ENCODE measurements at places on chromosomes 16 and 17.
A peak's percentile ranks its signal among the peaks of the same experiment; 100 is the strongest.

GRCh38 chr17:31416503-31416923 lies 25.0 kb downstream of the RAB11FIP4 start:
- DNase-seq = no peak

- no peak for DNase-seq
These were observed 765 bp downstream of the MYO18A start for GRCh38 chr17:29179232-29180033.

GRCh38 chr17:43983515-43984411 lies 20.7 kb upstream of the NAGS start:
- DNase-seq = no peak

DNA sequence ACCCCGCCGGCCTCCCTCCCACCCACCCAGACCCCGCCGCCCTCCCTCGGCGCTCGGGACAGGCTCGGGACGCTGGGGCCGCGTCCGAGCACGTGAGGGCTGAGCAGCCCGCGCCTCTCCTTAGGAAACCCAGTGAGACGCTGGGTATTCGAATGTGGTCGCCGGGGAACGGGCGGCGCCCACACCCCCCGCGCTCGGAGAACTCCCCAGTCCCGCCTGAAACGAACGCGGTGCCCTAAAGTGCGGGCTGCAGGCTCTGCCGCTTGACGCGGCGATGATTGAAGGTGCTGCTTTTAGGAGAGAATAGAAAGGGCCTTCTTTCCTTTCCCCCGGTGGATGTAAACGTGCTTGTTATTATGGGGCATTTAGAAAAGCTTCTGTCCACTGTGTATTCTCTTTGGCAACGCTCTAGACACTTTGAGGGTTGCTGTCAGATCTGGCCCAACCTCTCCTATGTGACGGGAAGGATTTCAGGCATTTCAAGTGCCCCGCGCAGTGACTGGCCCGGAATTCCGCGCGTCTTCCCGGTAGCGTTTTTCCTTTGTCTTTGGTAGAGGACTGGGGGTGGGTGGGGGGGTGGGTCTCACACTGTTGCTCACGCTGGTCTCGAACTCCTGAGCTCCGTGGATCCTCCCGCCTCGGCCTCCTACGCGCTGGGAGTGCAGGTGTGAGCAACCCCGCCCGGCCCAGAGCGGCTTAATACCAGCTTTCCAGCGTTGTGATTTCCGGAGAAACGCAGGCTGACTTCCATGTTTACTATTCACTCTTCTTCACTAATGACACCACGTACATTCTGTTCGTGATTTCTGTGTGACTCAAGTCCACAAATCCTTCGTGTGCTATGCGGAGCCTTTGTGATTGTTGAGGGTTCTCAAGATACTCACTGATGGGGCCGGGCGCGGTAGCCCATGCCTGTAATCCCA lies 21.8 kb upstream of the FOXK2 start:
- DNase-seq = no peak

- DNase-seq = peak; percentile 85
These were observed 874 bp downstream of the CMTM3 start for GRCh38 chr16:66605177-66605978.

DNA sequence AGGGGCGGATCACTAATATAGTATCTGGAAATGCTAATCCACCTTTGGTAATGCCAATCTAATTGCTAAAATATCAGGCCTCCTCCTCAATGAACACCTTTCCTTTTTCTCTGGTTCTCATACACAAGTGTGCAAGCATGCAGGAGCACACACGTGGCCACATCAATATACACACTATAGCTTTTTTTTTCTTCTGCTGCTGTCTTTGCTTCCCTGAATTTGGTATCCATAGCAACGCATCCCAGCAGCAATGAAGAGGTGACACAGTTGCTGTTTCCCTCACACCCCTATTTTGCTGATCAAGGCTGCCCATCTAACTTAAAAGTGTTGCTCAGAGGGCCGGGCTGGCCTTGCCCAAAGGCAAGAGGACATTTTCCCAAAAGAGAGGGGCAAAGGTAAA lies 15.4 kb downstream of the NOG start:
- DNase-seq = no peak

- no peak for DNase-seq
These were observed 6.4 kb downstream of the FBRS start for GRCh38 chr16:30664616-30665109.

All from suprapubic skin (tissue), 4 donors.